ENCODE measurements at places on chromosomes 1 and 21.

GRCh38 chr1:6785318-6785727 lies at the start of gene CAMTA1:
TSS of gene CAMTA1 (plus strand) at chr1:6785454. CDS start at chr1:6785531, 77 bp downstream.
- DNase-seq: no peak

DNA sequence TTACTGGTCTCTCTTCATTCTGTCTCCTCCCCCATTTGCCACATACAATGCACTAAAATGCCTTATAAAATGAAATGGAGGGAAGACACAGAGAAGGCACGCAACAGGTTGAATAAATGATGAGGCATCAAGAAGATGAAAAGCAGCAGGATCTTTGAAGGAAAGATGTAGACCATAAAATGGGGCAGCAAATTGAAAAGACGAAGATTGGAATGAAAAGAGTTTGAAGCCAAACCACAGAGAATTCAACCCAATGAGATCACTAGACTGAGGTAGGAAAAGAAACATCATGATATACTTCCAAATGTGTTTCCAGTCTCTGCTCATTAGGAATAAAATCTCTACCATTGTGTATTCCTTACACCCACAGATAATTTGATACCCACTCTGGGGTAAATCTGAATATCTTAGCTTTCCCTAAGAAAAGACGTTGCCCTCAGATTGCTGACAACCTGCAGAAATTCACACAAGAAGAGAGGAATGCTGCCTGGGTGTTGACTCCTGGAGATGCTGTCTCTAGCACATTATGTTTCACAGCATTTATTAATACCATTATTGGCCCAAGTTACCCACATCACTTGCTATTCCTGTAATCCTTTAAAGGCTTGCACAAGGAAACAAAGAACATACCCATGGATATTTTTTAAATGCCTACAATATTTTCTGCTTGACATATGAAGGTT lies 230.9 kb downstream of the LTN1 start:
- DNase-seq: no peak

DNA sequence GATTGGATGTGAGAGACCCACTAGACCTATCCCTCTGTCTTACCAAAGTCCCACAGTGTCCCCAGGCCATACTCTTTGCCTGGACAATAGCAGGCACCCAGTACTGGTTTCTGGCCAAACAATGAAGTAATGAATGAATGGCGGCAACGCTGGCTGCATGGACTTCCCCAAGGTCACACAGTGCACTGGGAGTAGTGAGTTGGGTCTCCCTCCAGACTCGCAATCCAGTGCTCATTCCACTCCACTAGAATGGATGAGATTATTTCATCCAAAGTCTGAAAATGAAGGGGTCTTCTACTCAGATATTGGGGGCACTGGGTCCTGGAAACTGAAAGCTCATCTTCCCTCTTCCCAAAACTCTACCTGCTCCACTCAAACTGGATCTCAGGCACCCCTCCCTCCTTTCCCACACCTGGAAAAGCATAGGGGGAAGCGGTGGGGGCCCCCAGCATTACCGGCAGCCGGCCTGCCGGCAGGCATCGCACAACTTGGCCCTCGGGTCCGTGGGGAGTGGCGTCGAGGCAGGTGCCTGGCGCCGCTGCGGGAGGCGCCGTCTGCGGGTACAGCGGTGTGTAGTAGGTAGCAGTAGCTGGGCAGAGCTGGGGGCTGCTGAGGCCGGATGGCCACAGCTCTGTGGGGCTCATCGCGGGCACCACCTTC lies 816 bp downstream of the E2F2 start:
- DNase-seq: no peak

DNA sequence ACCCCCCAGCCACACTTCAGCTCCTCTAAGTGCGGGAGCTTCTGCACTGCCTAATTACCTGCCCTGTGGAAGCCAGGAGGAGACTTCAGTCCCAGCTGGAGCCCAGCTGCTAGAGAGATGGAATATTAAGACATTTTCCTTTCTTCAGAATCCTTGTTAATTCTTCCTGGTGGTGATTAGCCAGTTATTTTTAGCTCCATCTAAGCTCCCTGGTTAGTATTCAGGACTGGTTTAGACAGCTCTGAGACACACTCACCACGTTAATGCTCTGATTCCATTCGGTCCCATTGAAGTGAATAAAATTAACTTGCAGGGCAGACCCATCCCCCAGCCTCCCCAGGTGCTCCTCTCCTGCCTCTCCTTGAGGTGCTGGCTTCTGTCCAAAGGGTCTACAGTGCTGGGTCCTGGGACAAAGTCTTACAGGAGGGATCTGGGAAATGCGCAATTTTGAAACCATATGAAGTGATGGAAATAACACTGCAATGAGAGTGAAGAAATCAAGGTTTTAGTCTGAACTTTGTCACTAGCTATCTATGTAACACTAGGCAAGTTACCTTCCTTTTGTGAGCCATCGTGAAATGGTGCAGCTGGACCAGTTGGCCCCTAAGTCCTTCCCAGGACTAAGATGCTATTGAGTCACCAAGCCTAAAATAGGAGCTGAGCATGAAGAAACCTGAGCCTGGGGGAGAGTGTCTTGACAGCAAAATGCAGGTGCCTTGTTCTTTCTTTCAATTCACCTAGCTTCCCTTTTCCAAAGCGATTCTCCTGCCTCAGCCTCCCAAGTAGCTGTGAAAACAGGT lies 117.4 kb upstream of the ATP1A1 start:
- DNase-seq: no peak

GRCh38 chr1:56399795-56400194 lies 179.6 kb downstream of the PLPP3 start:
- no peak for DNase-seq

DNA sequence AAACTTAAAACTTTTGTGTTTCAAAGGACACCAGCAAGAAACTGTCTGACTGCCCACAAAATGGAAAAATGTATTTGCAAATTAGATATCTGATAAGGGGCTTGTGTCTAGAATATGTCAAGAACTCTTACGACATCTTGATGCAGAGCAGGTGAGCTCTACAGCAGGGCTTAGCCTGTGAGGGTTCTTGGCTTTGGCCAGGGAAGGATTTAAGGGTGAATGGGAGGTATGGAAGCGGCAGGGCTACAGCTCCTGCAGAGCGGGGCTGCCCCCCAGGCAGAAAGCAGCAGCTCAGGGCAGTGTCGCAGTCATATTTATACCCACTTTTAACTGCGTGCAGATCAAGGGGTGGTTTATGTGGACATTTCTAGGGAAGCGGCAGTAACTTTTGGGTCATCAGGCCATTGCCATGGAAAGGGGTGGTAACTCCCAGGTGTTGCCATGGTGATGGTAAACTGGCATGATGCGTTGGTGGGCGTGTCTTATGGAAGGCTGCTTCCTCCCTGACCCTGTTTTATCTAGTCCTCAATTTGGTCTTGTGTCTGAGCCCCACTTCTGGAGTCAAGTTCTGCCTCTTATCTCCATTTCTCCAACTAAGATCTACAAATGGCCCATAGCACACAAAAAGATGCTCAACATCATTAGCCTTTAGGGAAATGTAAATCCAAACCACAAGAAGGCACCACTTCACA lies 23.2 kb downstream of the MORN1 start:
- DNase-seq: no peak

- DNase-seq: no peak
Measured at GRCh38 chr1:21610027-21610426, 59.1 kb downstream of the RAP1GAP start.

- DNase-seq: no peak
Measured at GRCh38 chr1:118488787-118489186, 303.8 kb upstream of the SPAG17 start.

- DNase-seq: no peak
Measured at GRCh38 chr1:20702416-20702815, 15.4 kb downstream of the KIF17 start.

DNA sequence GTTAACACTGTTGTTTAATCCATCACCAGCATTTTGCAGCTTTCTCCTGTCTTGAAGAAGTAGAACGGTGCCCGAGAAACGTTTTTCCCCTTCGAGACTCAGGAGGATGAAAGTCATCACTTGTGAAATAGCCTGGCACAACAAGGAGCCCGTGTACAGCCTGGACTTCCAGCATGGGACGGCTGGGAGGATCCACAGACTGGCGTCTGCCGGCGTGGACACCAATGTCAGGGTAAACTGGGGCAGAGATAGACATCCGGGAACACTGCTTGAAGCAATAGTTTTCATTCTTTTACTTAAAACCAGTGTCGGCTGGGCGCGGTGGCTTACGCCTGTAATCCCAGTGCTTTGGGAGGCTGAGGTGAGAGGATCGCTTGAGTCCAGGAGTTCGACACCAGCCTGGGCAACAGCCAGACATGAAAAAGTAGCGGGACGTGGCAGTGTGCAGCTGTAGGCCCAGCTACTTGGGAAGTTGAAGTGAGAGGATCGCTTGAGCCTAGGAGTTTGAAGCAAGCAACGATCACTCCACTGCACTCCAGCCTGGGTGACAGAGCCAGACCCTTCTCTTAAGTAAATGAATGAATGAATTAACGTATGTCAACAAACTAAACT lies 945 bp downstream of the CHAF1B start:
- DNase-seq: no peak

DNA sequence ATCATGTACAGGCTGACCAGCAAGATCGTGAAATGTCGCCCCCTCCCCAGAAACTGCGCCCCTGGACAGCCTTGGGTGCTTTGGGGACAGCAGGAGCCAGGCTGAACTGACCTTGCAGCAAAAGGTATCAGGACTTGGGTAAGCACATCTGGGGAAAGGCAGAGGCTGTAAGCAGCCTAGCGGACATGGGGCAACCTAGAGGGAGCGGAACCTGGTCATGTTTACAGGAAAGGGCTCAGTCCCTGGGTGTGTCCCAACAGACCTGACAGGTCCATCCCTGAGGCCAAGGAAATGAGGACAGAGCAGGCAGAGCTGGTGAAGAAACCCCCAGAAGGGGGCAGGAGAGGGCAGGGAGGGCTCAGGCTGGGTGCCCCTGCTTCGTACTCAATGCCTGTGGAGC lies 3.1 kb upstream of the S100A8 start:
- DNase-seq: no peak

GRCh38 chr21:23960769-23961168 lies 1646.5 kb downstream of the MRPL39 start:
- DNase-seq: no peak

DNA sequence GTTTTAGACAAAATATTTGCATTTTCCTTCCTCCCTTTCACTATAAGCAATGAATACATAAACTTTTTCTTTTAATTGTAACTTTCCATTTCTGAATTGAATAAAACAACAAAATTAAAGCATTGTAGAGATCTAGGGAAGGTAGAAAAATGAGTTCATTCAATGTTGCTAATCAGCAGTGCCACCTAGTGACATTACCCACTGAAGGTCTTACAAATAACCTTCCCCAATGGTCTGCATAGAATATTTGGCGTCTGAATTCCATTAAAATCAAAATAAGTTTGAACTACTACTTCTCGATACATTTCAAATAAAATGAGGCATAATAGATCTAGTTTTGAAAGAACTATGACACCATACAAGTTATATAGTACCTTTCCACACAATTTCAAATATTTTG lies 19.6 kb downstream of the FH start:
- DNase-seq: no peak

DNA sequence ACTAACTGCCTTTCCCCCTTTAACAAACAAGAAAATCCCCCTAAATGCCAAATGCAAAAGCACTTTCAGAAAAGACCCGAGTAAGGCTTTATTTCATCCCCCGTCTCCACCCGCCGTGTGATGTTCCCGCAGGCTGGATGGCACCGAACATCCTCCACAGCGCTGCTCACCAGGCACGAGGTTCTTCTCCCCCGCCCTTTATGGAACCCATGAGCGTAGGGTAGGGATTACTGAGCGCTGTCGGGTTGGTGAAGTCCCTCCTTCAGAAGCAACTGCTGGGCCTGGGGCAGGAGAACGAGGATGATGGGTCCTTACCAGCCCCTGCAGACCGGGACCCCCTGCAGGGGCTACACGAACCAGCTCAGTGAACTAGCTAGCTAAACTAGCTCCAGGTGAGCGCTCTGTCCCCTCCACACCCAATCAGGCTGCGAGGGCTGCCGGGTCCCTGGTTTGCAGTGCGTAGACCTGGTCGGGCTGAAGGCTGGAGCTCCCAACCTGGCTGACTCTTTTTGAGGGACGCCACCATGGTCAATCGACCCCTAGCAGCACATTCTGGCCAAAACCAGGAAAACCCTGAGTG lies 80.4 kb downstream of the ITPKB start:
- DNase-seq: no peak

DNA sequence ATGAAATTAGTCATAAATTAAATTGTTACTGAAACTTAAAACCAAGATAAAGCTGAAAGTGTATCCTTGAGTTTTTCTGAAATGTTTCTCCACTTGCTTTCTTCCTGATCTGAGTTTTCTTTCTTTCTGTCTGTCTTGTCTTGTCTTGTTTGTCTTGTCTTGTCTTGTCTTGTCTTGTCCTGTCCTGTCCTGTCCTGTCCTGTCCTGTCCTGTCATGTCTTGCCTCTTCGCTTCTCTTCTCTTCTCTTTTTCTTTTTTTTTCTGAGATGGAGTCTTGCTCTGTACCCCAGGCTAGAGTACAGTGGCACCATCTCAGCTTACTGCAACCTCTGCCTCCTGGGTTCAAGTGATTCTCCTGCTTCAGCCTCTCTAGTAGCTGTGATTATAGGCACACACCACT lies 73.7 kb downstream of the ADGRL2 start:
- no peak for DNase-seq

- no peak for DNase-seq
Measured at GRCh38 chr21:45012662-45013259, 61.6 kb upstream of the ADARB1 start.

- no peak for DNase-seq
Measured at GRCh38 chr1:41169066-41169798, 72.9 kb downstream of the SCMH1 start.

- DNase-seq: no peak
Measured at GRCh38 chr1:191697556-191697955, 460.7 kb upstream of the RGS18 start.

DNA sequence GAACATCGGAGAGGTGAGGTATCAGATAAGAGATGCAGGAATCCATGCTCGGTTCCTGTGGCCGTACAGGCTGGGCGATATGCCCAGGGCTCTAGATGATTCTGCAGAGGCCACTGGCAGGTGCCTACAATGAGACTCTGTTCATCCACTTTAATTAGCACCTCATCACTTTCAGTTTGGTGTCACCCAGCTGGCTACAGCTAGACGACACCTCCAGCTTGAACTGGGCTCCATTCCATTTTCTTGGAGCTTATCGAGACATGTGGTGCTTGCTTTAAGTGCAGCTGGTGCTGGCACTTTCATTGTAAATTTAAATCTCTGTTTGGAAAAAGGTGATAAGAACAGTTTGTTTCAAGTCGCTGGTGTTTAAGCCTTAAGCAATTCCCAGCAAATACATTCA lies 322.5 kb upstream of the ADGRL2 start:
- DNase-seq: no peak

GRCh38 chr1:67561704-67562113 lies 123.3 kb upstream of the GADD45A start:
- peak; percentile 70 for DNase-seq

GRCh38 chr1:40798366-40799281 lies 15.0 kb downstream of the KCNQ4 start:
- no peak for DNase-seq

Measured in CD4-positive, alpha-beta memory T cell (primary cell).